Activated T-helper 17 cell treated with anti-CD3 and anti-CD28 coated beads, Interleukin-2, amount 50 U/mL, for 72 hours (primary cell): ENCODE measurements at places on chromosomes 4 and X.

DNA sequence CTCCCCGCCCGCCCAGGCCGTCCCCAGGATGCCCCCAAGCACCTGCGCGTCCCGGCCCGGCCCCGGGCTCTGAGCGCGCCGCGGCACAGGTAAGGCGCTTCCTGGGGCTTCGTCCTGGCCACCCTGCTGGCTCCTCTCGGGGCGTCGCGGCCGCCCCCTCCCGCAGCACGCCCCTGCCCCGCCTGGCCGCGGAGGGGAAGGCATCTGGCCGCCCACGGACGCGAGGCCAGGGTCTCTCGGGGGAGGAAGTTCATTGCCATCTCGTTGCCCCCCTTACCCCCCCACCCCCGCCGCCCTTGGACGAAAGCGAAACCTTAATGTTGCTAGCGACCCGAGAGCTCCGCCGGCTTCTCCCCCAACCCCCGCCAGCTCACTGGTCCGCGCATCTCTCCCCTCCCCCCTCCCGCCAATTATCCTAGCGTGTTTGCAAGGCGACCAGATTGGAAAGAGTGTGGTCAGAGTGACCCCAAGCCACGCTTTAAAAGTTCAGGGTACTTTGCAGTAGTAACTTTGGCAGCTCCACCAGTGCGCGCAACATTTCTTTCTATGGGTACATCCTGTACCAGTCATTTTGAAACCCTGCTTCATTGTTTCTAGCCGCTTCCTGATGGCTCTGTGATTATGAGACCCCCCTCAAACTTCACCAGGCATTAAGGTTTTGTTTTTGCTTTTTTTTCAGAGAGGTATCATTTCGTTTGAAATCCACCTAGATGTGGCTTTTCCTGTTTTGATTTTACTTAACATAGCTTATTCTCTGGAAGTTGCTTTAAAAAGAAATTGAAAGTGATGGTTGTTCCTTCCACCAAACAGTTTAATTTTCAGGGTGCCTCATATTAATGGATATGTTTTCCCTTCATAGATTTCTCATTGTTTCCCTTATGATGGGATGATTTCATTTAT lies 626 bp downstream of the TBC1D1 start:
- peak; percentile 74 for ATAC-seq

DNA sequence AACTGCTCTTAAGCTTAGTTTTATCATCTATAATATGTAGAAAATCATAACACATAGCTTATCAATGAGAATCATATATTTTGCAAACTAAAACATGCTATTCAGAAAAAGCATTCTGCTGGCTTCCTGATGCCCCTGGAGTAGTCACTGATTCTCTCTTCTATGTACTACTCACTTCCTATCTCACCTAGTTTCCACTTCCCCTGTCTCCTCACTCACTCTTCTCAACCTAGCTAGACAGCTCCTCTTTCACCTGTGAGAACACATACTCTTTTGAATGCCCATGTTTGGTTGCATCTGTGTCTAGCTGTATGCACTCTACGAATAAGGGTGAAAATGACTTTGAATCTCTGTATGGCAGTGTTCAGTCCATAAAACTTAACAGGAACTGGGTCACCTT lies 9.3 kb downstream of the TMEM144 start:
- no peak for ATAC-seq

- ATAC-seq: no peak
These were observed 81.5 kb upstream of the TEX13D start for GRCh38 chrX:124250835-124251437.

DNA sequence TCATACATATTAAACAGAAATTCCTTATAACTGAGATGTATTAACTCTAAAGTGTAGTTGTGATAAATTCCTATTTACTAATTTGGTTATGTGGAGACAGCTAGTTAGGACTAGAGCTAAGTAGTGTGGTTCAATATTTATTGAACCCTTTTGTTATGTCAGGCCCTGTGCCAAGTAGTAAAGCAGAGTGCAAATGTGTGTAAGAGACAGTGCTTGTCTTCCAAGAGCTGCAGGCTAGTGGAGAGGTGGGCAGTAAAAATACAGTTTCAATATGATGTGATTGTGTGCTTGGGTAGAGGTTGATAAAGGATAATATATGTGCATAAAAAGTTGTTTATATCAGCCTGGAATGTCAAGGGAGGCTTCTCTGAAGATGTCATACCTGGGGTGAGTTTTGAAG lies 80.0 kb downstream of the TBC1D19 start:
- no peak for ATAC-seq

GRCh38 chrX:3820167-3820566 lies 106.7 kb upstream of the PRKX start:
- no peak for ATAC-seq

- ATAC-seq: peak; percentile 24
These were observed 631.5 kb downstream of the RAB28 start for GRCh38 chr4:12852338-12853307.

DNA sequence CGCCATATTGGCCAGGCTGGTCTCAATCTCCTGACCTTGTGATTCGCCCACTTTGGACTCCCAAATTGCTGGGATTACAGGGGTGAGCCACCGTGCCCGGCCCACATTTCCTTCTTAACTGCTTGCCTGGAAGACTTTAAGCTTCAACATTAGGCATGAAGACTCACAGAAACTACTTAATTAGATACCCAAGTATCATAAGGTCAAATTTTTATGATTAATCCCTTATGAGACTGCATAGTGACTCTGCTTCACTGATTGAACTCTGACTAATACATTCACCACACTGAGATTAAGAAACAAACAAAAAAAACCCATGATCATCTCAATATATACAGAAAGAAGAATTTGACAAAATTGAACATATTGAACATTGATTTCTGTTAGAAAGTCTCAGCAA lies 87.4 kb upstream of the KCTD8 start:
- no peak for ATAC-seq

GRCh38 chr4:77040854-77041725 lies 34.7 kb downstream of the CCNI start:
- no peak for ATAC-seq

- ATAC-seq: no peak
These were observed 68.2 kb upstream of the TAPT1 start for GRCh38 chr4:16294455-16294854.

DNA sequence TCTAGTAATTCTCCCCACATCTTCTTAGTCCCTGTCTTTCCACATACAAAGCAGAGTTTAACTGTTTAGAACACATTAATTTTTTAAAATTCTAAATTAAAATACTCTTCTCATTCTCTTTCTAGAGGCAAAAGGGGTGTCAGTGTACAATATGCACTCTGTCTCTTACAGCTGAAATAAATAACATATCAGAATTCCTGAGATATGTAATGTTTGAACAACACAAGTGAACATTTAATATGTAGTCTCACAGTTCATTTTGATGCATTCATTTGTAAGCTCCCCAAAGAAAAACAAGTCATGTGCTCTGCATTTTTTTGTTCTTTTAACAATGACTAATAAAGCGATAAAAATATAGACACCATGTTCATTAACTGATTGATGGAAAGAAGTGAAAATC lies 19.7 kb upstream of the SULT1B1 start:
- no peak for ATAC-seq

- no peak for ATAC-seq
These were observed 2320.1 kb downstream of the ARAP2 start for GRCh38 chr4:33924239-33924638.

DNA sequence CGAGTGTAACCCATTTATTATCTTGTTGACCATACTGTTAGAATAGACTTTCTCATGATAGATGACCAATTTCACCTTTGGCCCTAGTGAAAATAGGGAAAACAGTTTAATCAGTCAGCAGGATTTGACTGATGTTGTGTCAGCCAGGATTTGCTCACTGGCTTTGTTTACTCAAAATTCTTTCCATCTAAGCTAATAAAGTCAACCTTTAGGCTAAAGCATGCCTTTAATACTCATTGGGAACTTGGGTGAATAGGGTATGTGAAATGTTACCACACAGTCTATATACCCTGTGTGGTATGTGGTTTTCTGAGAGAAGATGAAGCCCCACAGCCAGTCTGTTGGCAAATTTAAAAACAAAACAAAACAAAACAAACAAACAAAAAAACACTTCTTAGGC lies 18.7 kb upstream of the SPANXB1 start:
- no peak for ATAC-seq

DNA sequence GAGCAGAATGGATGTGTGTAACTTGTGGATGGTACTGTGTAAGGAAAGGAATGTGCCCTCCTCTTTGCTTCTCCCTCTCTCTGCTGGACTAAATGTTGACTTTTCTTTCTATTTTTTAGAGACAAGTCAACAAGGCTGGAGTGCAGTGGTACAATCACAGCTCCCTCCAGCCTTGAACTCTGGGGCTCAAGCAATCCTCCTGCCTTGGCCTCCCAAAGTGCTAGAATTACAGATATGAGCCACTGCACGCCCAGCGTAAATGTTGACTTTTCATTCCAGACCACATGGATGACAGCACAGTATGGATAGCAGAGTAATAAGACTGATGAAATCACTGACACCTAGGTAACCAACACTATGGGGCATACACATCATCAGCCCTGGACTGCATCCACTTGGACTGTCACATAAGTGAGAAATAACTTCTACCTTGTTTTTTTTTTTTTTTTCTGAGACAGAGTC lies 5.1 kb upstream of the RPS3A start:
- no peak for ATAC-seq

DNA sequence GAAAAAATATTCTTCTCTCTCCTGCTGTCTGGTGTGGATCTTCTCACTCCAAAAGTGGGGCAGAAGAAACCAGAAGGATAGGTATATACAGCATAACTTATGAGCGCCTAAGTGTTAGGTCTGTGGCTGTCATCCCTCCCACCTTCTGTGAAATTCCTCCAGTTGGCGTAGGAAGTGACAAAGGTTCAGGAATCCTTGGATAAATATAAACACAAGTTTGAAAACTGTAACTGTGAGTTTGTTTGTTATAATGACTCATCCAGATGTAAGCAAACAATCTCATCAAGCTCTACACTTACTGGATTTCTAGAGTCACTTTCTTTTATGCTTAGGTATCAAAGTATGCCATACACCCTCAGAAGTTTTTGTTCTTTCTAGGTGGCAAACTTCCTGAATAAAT lies 405.2 kb downstream of the FAT4 start:
- ATAC-seq: no peak
